ENCODE measurements at places on chromosomes 2 and 18.

DNA sequence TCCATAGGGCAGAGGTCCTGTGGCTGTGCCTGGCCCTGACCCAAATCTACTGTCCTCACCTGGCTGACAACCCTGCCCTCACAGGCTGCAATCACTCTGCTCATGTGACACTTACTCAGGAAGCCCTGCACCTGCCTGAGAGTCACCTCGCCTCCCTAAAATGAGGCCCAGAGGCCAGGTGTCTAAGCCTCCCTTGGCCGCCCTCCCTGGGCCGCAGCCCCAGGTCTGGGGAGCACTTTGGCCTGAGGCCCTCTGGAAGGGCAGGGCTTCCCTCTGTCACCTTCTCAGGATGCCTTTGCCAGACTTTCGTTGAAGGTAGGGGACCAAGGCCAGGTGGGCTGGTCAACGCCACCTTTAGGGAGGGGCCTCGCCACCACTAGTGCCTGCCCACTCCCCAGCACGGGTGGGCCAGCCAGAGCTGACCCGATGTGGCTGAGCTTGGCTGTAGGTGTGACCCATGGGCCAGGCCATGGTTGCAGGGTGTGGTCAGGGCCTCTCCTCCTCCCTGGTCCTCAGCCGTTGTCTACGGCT is 6.1 kb upstream of the GPC1 start:
- DNase-seq, result no peak

- no peak for DNase-seq
These were observed 112.5 kb downstream of the MAP3K20 start for GRCh38 chr2:173187941-173188788.

DNA sequence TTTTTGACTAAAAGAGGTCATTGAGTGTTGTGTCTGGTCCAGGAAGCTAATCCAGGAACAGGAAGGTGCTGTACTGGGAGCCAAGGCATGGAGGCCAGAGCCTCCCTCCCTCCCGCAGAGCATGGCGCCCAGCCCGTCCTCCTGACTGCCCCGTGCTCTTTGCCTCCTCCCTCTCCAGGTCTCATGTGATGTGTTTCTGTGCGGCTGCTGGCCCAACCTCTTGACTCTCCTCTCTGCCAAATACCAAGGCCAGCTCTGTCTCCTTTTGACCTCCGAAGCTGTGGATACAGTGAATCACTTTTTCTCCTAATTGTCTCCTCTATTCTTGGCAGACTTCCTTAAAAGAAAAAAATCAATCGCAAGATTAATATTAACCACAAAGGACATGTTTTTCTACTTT is 284.1 kb downstream of the PHLPP1 start:
- DNase-seq, result no peak

- no peak for DNase-seq
These were observed 300.7 kb downstream of the NOL4 start for GRCh38 chr18:33923980-33924379.

DNA sequence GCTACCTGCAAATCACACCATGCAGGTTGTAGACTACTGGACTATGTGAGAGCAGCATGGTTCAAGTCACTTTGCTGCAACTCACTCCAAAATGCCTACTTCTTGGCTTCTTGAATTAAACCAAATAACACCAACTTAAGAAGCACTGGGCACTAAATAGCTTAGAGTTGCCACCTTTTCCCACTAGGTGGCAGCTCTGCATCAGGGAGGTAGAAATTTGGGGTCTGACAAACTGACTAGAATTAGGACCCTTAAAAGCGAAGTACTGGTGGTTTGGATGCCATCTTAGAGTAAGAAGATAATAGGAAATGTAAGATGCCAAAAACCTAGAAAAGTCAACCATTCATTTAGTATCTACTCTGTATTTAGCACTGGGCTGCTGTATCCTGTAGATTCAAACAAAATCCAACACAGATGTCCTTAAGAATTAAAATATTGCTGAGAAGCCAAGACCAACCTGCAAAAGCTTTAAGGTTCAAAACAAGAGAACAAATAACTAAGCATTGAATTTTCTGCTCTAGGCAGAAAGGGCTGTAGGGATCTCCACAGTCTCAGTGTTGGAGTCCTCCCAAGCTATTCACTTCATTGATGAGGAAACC is 65.5 kb downstream of the CCBE1 start:
- no peak for DNase-seq

- no peak for DNase-seq
These were observed 698.3 kb upstream of the FANCL start for GRCh38 chr2:58939388-58939787.

- no peak for DNase-seq
These were observed 762 bp downstream of the INO80C start for GRCh38 chr18:35497027-35497369.

DNA sequence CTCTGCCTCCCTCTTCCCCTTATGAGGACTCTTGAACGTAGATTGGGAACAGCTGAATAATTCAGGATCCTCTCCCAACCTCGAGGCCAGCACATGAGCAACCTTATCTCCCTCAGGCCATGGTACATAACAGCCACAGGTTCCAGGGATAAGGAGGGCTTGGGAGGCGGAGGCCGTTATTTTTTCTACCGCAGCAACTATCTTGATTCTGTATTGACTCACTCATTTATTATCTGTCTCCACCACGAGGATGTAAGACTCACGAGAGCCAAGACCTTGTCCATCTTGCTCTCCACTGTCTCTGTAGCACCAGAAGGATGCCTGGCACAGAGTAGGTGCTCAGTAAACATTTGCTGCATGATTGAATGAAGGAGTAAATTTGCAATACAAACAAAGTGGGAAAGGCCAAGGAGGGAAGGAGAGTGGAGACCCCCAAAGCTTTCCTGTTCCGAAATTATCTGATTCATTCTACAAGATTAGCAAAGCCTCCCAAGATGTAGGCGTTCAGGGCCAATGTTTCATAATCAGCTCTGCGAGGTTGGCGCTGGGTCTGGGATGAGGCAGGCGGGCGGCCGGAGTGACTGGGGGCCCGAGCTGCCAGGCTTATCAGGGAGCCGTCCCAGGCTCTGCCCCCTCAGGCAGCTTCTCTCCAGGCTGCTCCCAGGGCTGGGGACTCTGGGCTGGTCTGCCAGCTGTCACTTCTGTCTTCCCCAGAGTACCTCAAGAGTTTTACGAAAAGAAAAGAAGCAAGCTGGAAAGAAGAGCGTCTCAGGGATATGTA is 31.6 kb downstream of the INPP5D start:
- DNase-seq, result no peak

GRCh38 chr2:143683977-143684376 is 554.8 kb downstream of the ARHGAP15 start:
- DNase-seq, result no peak

DNA sequence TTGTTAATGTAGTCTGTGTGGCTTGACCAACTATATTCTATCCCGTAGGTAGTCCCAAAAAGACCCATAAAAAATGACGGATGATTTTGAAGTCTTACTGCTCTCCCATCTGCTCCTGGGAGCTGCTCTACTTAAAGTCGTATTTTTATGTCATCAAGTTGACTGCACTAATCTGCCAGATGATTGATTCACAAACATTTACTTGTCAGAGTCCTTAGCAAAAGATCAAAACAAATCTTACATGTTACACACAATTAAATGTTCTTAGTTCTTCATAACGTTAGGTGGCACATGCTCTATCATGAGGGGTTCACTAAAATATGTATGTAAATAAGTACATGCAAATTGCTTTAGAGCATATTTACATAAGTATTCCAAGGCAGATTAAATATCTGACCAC is 498.3 kb upstream of the LRRTM4 start:
- no peak for DNase-seq

- no peak for DNase-seq
These were observed 148.0 kb downstream of the FAM210A start for GRCh38 chr18:13578400-13578799.

Measured in stimulated activated CD4-positive, alpha-beta T cell treated with anti-CD3 and anti-CD28 coated beads, Interleukin-1b, Interleukin-23, amount 100 ng/mL, for 1 hour (primary cell).